ENCODE measurements at places on chromosomes 12 and 14.
A peak's percentile ranks its signal among the peaks of the same experiment; 100 is the strongest.

DNA sequence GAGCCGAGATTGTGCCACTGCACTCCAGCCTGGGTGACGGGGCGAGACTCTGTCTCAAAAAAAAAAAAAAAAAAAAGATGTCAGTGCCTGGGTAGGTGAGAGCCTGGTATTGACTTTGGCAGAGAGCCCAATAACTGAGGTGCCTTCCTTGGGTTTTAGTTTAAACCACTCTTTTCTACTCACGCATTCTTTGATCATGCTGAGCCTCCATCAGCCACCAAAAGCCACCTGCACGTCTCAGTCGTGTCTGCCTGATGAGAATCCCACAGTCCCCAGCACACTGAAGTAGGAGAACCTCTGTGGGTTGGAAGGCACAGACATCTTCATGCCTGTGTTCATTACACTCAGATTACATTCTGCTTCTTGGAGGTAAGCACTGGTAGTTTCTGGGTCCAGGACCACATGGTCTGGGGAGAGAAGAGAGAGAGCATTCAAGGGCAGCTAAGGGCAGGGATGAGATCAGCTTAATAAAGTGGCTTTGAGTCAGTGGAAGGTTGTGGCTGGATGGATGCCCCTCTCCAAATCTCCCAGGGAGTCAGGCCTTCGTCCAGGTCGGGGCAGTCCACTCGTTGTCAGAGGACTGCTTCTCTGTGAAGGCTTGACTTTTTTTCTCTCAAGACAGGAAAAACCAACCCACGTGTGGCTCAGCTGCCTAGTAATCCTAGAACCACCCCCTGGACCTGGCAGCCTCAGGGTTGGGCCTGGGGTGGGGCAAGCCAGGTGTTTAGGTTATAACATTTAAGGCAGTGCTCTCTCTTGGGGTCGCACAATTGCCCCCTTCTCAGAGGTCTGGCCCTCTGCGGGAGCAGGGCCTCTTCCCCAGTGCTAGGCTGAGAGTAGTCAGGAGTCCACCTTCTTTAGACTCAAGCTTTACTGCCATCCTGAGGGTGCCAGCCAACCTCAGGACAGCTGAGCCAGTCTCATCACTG, 32.6 kb upstream of the MAX start:
- DNase-seq, result no peak

- peak; percentile 88 for DNase-seq
Measured at GRCh38 chr12:6215932-6216494, 15.8 kb downstream of the CD9 start.

DNA sequence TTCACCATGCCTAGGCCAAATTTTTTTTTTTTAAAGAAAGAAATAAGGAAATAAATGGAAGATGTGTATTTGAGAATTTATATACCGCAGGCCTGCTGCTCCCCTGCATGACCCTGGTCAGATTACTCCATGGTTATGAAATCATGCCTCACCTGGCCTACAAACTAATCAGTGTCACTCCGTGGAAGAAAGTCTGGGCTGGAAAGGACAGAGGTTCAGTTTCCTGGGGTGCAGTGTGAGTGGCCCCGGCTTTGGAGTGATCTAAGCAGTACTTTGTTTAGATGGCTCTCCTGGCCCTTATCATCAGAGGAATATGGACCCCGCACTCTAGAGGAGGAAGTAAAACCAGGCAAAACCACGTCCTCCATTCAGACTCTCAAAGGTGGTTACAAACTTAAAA, 9.6 kb downstream of the APOBEC1 start:
- no peak for DNase-seq

GRCh38 chr12:80264386-80264785, 165.0 kb downstream of the OTOGL start:
- no peak for DNase-seq

GRCh38 chr14:90096566-90096965, 34.8 kb downstream of the KCNK13 start:
- DNase-seq, result no peak

DNA sequence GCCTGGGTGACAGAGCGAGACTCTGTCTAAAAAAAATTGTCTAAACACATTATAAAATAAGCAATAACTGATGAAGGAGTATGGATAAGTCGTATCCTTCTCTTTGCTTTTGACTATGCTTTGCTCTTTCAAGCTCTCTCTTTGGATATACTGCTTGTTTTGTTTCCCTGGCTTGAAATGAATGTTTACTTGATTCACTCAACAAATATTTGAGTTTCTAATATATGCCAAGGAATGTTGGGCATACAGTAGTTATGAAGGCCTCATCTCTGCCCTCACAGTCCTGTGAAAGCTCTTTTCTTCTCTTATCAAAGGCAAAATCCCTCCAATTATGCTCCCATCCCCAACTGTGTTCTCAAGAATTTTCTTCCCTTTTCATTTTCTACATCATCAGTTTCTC, 123.5 kb downstream of the PTPRR start:
- no peak for DNase-seq

DNA sequence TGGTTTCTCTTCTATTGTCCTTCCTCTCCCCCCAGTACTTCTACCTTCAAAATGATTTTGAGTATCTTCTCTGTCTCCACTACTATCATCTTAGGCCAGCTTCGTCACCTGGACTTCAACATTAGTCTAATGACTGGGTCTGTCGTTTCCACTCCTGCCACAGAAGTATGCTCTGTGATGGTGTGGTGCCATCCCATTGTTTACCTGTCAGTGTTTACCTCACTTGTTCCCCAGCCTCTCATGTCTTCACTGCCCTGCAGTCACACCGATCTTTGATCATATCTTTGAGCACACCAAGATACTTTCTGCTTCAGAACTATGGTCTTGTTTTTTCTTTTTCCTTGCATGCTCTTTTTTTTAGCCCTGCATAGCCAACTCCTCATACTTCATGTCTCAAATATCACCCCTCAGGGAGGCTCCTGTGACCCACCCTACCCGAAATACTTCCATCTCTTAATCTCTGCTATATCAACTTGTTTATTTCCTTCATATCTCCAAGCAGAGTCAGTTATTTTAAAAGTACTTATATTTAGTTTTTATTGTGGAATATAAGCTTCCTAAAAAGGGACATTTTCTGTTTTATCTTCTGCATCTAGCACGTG, 60.4 kb downstream of the ANO6 start:
- DNase-seq, result no peak

Data from thoracic aorta (tissue), 2 donors.